Naive thymus-derived CD8-positive, alpha-beta T cell (primary cell): ENCODE measurements at places on chromosomes 1 and 21. TPM values are rescaled to one million over a fixed set of nuclear protein-coding genes. Genes with fewer than 3 reads are reported as not detected.

The GLIS1 gene
- not detected for total RNA-seq

The NCSTN gene
- 76.4 TPM for total RNA-seq

- no peaks in the 10 kb centered on the region for H3K4me1 ChIP-seq
- H3K36me3 ChIP-seq, result no peaks in the 10 kb centered on the region
- DNase-seq, result no peak
- H3K27me3 ChIP-seq, result peaks cover 11% of the 10 kb centered on the region
- no peak overlapping the region for H3K4me3 ChIP-seq
These were observed 11.5 kb downstream of the PALMD start for GRCh38 chr1:99657213-99658030.

GRCh38 chr1:116164604-116165368 lies 53.6 kb downstream of the MAB21L3 start:
- H3K27me3 ChIP-seq, result no peaks in the 10 kb centered on the region
- no peak overlapping the region for H3K4me3 ChIP-seq
- no peak for DNase-seq
- H3K36me3 ChIP-seq, result no peaks in the 10 kb centered on the region
- H3K4me1 ChIP-seq, result peaks cover 22% of the 10 kb centered on the region

DNA sequence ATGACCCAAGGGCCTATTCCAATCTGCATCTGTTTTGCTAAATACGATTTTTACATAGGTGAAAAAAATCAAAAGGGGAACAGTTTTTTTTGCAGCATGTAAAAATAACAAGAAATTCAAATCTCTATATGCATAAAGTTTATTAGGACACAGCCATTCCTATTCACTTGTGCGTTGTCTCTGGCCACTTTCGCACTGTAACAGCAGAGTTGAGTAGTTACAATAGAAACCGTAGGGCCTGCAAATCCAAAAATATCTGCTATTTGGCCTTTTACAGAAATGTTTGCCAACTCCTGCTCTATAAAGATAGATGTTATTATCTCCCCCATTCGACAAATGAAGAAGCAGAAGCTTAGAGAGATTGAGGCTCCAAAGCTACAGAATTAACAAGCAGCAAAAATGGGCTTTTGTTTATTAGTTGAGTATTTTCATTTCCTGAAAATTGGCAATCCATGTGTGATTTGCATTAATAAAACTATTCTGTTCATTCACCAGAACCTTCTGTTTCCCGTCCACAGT lies 5.5 kb downstream of the DYNLT5 start:
- peaks cover 19% of the 10 kb centered on the region for H3K27me3 ChIP-seq
- H3K27ac ChIP-seq, result no peak overlapping the region
- no peaks in the 10 kb centered on the region for H3K36me3 ChIP-seq

DNA sequence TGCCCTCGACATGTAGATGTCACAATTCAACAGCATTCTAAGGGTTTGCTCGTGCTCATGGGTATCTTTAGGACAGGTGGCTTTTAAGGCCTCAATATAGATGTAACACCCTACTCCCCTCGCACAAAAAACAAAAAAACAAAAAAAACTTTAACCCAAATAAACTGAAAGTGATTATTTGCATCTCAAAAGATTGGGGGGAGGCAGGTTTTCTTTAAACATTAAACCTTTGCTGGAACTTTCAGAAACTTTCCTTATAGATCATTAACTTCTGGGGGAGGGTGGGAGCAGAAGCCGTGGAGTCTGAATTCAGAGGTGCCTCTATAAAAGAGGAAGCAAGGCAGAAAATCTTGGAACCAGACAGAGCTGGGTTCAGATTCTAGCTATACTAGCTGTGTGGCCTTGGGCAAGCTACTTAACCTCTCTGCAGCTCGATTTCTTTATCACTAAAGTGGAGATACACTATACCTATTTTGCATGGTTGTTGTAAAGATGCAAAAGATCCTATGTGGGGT lies 3.2 kb upstream of the KIAA1614 start:
- H3K27ac ChIP-seq, result no peak overlapping the region
- peaks cover 3% of the 10 kb centered on the region for H3K4me1 ChIP-seq
- DNase-seq, result no peak
- H3K4me3 ChIP-seq, result no peak overlapping the region
- peaks cover 17% of the 10 kb centered on the region for H3K27me3 ChIP-seq
